ENCODE measurements at places on chromosomes 2 and 18.

- DNase-seq, result no peak
Measured at GRCh38 chr18:78871618-78872017, 108.0 kb upstream of the SALL3 start.

DNA sequence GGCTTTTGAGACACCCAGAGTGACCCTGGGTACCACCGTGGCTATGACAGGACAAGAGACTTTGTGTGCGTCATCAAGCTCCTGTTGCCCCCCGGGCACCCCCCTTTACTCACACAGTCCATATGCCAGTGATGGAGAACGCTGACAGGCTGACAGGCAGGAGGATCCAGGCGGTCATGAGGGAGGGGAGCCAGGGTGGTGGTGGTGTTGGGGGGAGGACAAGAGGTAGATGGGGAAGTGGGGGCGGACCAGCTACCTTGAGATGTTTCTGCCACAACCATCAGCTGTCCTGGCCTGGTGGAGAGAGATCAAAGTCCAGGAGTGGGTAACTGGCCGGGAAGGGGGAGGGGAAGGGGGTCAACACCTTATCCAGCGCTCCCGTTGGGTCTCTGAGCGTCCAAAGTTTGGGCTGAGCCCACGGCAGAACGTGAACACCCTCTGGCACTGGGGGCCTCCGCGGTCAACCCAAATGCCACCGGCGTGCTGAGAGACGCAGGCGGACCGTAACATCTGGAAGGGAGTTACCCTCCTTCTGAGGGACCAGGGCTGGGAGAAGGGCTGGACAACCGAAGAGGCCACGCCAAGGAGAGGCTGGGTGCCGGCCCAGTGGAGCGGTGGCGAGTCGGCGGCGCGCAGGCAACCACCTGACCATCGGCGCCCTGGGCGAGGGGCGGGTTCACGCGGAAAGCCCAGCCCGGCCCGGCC is 575 bp downstream of the TMEM150A start:
- DNase-seq, result no peak

DNA sequence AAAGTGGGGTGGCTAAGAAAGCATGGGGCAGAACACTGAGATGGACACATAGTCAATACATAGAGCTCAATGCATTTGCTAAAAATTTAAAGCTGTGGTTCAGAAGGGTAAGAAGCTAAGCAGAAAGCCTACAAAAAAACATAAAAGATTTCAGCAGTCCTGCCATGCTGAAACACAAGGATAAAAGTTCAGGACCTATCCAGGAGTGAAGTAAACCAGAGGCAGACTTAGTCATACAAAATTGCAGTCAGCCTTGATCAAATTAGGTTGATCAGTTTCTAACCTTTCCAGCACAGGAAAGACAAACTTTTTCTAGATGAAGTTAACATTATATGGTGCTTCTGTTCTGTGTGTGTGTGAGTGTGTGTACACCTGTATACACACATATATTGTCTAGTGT is 120.8 kb upstream of the RBMS1 start:
- no peak for DNase-seq

- DNase-seq, result no peak
Measured at GRCh38 chr2:220585241-220585640, 957.8 kb downstream of the SLC4A3 start.

GRCh38 chr2:102661846-102662245 is 42.5 kb downstream of the SLC9A2 start:
- DNase-seq, result no peak

- no peak for DNase-seq
Measured at GRCh38 chr2:39093218-39093898, 27.5 kb downstream of the SOS1 start.

- no peak for DNase-seq
Measured at GRCh38 chr2:95530734-95531133, 46.2 kb upstream of the TRIM43B start.

DNA sequence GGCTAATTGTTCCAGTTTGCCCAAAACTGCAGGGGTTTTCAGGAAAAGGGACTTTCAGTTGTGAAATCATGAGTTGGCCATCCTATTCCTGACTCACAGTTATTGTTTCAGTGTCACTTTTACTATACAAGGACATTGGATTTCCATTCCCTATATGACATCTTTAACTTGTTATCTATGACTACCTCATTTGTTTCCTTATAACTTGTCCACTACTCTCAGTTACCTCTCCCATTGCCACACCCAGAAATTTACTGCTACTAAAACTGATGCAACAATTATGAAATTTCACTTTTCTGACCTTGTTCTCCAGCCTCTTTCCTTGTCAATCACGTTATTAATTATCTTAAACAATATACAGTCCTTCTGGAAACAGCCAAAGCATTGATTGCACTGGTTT is 116.5 kb upstream of the ZNF804A start:
- no peak for DNase-seq

DNA sequence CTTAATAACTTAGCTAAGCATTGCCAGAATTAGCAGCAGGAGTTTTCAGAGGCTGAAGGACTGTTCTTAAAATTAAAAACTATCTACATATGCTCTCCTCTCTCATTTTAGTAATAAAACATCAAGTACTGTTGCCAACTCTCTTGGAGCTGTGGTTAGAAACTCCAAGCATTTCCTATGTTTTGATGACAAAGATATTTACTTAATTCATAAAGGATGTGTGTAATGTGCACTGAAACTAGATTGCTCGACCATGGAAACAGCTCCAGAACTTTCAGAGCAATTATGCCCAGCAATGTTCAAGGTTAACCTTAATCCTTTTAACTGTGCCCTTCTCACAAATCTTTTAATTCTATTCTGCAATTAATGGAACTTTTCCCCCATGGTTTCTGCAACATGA is 8.4 kb downstream of the GRP start:
- no peak for DNase-seq

DNA sequence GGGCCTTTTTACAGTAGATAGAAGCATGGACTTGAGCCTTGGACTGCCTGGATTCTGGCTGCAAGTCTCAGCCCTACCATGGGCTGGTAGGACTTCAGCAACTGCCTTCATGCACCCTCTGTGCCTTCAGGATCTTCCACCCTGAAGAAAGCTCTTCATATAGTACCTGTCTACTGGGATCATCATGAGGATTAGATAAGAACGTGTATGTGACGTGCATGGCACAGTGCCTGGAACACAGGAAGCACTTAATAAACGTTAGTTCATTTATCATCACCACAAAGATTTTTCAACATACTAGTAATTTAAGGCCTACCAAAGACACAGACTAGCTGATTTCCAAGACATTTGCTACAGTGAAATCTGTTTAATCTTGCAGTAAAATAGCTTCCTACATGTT is 53.2 kb upstream of the ITM2C start:
- DNase-seq, result no peak

- no peak for DNase-seq
Measured at GRCh38 chr2:199911877-199912161, 726 bp downstream of the C2orf69 start.

GRCh38 chr2:144165599-144166250 is 354.2 kb downstream of the ZEB2 start:
- DNase-seq, result no peak

DNA sequence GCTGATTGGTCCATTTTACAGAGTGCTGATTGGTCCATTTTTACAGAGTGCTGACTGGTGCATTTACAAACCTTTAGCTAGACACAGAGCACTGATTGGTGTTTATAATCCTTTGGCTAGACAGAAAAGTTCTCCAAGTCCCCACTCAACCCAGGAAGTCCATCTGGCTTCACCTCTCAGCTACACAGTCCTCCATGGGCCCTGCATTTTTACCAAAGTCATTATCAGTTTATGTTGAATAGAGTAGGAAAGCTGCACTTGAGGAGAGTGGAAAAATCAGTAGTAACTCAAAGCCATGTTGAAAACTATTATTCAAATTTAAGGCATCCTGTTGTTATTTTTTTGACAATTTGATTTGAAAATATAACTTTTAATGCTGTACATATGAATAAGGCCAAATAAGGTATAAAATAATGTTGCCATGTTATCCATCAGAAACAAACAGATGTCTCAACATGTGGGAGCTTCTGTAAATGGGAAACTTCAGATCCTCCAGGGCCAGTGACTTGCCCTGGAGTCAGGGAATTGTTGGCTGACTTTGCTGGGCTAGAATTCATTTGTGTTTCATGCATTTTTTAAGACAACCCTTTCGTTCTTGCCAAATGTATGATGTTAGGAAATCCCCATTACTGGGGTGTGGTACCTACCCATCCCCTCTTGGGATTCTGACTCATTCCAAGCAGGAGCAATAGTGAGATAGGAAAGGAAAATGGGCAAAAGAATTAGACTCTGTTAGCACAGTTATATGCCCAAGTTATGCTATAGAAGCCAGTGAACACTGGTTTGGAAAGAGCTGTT is 37.8 kb upstream of the CCDC195 start:
- DNase-seq, result no peak

- DNase-seq, result no peak
Measured at GRCh38 chr2:172642301-172643020, 86.6 kb downstream of the PDK1 start.

GRCh38 chr2:142100970-142101369 is 29.8 kb downstream of the LRP1B start:
- no peak for DNase-seq

DNA sequence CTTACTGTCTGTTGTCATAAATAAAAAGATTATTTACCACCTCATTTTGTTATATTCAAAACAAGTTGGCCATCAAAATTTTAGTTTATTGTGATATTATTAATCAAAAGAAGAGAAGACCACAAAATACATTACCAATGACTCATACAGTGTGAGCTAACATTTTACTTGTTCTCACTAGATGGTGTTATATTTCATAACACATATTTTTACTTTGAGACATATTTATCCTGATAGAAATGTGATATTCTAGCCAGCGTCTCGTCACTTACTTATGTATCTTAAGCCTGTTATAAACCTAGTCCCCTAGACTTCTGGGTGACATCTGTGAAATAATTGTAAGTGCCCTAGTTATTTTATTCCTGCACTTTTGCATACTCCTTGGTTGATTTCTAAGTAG is 263.2 kb downstream of the CDH7 start:
- DNase-seq, result no peak

GRCh38 chr18:13614641-13615288 is 111.6 kb downstream of the FAM210A start:
- no peak for DNase-seq

- no peak for DNase-seq
Measured at GRCh38 chr2:74953796-74954499, 4.5 kb upstream of the POLE4 start.

DNA sequence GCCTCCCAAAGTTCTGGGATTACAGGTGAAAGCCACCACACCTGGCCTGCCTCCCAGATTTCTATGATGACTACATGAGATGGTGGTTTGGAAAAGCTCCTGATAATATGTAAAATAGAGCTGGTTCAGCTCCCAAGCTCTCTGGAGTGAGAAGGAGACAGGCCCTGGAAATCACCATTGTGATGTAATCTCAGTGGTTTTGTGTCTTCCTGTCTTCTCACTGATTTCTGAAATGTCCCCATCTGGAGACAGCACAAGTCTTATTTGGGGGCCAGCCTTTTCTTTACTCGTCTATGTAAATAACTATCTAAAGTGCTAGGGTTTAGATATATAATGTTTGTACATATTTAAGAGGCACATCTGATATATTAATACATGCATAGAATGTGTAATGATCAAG is 64.0 kb downstream of the CCNT2 start:
- DNase-seq, result no peak

- no peak for DNase-seq
Measured at GRCh38 chr2:197486175-197486574, 13.5 kb downstream of the HSPD1 start.

DNA sequence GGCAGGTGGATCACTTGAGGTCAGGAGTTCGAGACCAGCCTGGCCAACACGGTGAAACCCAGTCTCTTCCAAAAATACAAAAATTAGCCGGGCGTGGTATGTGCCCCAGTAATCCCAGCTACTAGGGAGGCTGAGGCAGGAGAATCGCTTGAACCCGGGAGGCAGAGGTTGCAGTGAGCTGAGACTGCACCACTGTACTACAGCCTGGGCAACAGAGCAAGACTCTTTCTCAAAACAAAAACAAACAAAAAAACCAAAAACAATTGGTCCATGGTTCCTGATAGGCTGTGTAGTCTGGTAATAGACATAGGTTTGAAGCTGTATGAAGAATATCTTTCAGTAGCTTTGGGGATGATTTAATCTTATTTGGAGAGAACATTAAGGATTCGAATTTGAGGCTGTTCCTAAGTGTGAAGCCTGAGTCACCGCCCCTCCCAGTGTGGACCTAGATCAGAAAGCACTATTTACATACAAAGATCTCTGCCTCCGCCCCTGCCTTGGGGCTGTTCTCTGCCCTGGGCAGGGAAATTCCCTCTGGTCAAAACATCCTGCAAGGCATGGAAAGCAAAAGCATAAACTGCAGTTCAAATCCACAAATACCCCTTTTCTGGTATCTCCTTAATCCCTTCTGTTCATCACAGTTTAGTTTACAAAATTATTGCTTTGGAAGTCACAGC is 52.8 kb upstream of the PMAIP1 start:
- no peak for DNase-seq

- no peak for DNase-seq
Measured at GRCh38 chr2:27849558-27850205, 40.5 kb downstream of the RBKS start.

DNA sequence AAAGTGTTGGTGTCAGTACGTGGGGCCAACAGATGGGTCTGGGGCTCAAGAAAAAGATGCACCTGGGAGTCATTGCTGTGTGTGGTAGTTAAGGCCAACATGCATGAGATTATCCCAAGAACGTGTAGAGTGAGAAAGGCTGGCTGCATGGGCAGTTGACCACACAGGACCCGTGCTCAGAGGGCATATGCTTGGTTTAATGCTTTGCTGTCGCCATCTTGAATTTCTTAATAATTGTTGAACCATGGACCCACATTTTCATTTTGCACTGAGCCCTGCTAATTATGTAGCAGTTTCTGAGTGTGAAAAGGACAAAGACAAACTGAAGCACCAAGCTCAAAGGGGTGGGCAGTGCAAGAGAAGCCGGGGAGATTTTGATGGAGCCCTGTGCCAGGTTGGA is 148.1 kb downstream of the CYP26B1 start:
- no peak for DNase-seq

DNA sequence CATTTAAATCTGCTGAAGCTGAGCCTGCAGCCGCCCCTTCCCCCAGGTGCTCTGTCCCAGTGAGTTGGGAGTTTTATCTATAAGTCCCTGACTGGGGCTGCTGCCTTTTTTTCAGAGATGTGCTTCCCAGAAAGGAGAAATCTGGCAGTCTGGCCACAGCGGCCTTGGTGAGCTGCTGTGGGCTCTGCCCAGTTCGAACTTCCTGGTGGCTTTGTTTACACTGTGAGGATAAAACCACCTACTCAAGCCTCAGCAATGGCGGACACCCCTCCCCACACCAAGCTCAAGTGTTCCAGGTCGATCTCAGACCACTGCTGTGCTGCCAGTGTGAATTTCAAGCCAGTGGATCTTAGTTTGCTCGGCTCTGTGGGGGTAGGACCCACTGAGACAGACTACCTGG is 97.3 kb downstream of the ACAA2 start:
- DNase-seq, result no peak

All from stimulated activated CD4-positive, alpha-beta T cell treated with anti-CD3 and anti-CD28 coated beads, Interleukin-1b, Interleukin-23, amount 100 ng/mL, for 1 hour (primary cell).